ENCODE measurements at places on chromosomes 6 and 20.

GRCh38 chr6:15137086-15137485 is 108.8 kb upstream of the JARID2 start:
- DNase-seq: no peak

GRCh38 chr6:143726015-143726647 is 48.4 kb downstream of the PHACTR2 start:
- DNase-seq: no peak

DNA sequence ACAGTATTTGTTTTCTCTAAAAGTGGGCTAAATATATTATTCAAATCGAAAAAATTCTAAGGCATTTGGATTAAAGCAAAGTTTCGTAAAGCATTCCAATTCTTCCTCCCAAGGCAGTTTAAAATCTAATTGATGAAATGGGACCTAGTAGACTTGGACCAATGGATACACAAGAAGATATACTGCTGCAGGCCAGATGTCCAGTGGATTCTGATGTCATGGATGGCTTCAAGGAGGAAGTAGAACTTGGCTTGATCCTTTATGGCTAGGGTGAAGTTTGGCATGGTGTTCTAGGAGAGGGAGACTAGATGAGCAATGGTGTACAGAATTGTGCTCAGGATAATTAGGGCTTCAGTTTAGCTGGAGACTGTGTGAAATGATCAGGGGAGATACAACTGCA is 559.5 kb upstream of the MMS22L start:
- DNase-seq: no peak

GRCh38 chr6:53517021-53517420 is 27.9 kb downstream of the GCLC start:
- no peak for DNase-seq

DNA sequence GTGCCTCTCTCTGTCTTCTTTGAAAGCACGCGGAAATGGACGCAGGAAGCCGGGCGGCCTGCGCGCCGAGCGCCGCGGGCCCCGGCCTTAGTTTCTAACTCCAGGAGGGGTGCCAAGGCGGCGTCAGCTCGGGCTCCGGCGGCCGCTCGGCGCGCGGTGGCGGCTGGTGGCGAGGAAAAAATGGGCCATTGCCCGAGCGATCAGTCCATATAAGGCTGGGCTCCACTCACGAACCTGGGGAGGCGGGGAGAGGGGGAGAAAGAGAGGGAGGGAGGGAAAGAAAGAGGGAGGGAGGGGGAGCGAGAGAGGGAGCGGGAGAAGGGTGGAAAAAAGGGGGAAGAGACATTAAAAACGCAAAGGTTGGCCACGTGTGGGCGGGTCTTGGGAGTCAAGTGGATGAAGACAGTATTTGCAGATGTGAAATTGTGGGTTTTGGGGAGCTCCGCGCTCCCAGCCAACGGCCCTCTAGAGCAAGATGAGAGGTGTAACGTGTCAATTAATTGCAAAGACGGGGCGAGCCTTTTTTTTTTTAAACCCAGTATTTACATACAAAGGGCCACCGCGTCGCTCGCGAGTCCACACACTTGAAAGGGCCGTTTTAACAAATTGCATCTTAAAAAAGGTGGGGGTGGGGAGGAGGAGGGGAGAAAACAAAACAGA is at the start of gene NKX2-2:
Gene NKX2-2, minus strand, starts transcription at position 184 of the 660 bp plus-strand sequence. CDS start 395 bp downstream, outside the sequence.
- DNase-seq: no peak

- DNase-seq: no peak
These were observed 7.4 kb downstream of the FOXO3 start for GRCh38 chr6:108568101-108568500.

DNA sequence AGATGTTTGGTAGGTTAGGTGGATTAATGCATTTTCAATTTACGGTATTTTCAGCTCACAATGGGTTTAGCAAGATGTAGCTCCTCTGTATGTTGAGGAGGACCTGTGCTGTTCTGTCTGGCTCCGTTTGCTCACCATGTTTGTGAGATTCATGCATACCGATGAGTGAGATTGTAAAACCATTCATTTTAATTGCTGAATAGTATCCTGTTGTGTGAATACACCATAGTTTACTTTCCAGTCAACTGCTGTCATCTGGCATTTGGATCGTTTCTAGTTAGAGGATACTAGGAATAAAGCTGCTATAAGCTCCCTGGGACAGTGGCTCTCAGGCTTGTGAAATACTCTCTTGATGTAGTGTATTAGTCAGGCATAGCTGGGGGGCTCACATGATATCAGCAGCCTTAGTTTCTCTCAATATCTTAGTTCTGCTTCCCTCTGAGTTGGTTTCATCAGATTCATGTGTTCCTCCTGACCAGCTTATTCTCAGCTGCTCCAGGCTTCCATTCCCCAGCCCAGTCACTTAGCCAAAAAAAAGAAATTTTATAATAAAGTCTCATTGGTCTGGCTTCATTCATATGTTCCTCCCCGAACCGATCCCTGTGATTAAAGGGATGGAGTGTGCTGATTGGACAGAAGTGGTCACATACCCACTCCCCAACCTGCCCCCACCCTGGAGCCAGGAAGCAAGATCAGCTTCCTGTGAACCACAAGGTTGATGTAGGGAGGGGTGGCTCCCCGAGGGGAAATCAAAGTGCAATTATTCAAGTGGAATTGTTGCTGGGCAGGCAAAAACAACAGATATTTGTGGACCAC is 10.9 kb upstream of the B4GALT5 start:
- DNase-seq: peak; percentile 54

DNA sequence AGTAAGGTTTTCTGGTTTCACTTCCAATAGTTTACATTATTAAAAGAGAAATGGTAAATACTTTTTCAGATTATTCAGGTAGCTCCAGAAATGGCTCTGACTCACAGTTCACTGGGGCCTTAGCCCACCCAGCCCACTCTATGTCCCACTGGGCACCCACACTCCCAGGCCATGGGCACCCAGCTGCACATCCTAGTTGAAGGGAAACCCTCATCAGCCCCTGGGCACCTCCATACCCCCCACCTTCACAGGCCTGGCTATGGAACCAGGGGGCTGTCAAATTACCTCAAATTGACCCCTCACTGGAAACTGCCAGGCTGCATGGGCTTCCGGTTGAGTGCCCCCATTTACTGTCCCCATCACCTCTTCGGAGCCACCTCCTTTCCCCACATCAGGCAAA is 51.5 kb downstream of the BMP7 start:
- no peak for DNase-seq

DNA sequence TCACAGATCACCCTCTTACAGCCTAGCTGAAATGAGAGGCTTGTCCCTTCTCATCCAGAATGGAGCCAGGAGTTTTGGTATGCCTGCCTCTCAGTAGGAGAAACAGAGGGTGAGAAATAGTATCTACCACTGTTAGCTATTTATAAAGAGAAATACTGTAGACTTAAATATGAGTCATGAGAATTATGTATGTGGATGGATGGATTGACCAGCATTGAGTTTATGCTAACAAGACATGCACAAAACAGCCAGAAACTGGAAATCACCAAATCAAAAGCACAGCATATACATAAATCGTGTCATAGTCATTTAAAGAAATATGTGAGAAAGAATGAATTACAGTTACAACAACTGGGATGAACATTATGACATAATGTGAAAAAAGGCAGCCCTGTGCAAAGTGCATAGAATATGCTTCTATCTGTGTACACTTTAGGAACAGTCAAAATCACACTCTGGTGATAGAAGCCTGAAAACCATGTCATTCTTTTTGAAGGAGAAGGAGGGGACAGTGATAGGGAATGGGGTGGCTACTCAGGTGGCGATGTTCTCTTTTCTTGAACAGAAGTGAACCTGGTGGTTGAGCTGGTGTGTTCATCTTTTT is 79.8 kb upstream of the KIF25 start:
- no peak for DNase-seq

- no peak for DNase-seq
These were observed 122.6 kb upstream of the MCHR2 start for GRCh38 chr6:100116411-100117194.

DNA sequence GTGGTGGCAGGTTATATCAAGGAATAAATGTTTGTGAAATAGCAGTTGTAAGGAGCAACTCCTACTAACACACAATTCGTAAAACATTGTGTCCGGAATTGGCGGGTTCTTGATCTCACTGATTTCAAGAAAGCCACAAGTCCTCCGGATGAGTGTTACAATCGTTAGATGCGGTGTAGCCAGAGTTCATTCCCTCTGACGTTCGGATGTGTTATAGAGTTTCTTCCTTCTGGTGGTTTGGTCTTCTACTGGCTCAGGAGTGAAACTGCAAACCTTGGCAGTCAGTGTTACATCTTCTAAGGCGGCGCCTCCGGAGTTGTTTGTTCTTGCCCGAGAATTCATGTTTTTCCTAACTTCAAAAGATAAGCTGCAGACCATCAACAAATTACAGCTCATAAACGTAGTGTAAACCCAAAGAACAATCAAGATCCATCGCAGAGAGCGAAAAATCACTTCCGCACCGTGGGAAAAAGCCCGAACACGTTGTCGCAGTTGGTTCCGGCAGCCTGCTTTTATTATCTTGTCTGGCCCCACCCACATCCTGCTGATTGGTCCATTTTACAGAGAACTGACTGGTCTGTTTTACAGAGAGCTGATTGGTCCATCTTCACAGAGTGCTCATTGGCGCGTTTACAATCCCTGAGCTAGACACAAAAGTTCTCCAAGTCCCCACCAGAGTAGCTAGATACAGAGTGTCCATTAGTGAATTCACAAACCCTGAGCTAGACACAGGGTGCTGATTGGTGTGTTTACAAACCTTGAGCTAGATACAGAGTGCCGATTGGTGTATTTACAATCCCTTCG is 58.2 kb downstream of the TRIM27 start:
- no peak for DNase-seq

- peak; percentile 38 for DNase-seq
These were observed 568 bp downstream of the CCDC170 start for GRCh38 chr6:151494235-151494935.

DNA sequence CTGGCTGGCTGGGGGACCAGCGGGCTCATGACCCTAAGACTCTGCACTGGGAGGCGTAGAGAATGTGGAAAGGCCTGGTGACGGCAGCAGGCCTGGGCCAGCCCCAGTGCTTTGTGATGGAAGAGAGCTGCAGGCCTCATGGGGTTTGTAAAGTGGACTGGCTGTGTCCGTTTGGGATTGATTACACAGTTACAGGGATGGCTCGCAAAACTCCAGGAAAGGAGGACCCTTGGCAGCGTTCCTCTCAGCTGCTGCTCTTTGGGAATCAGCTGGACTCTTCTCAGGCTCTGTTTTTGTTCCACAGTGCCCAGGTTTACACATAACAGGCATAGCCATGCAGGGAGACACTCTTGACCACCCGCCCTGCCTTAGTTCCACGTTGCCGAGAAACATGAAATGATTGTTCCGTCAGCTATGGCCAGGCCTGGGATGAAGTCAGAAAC is 89.0 kb downstream of the SLX4IP start:
- peak; percentile 70 for DNase-seq

DNA sequence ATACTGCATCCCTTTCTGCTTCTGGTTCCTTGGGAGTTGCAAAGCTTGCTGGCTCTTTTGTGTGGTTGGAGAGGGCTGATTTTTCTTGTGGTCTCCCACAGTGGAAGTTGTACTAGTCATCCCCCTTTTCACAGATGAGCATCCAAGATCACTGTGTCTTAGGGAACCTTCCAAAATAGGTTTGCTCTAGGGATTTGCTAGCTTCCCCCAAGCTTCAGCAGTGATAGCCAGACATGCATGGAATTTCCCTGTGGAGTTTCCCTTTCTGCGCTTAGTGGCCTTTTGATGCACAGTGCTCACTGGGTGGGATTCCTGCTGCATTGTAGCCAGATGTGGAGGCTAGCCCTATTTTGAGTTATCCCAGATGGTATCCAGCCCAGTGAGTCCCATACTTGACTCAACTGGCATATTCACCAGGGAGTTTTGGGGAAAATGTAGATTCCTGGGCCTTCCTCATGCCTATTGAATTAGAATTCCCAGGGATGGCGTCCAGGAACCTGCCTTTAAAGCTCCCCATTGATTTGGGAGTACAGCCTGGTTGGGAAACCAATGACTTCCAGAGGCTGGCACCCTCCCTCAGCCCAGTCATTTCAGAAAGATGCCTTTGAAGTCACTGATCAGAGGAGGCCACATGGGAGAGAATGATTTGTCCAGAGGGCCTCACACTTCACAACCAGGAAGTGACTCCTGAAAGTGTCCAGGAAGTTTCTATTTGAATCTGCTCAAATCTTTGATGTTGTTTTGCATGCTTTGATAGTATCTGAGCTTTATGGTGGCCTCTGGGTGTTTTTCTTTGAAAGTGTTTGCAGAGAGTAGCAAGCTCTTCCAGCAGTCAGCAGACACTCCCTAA is 25.9 kb downstream of the PPARD start:
- no peak for DNase-seq

DNA sequence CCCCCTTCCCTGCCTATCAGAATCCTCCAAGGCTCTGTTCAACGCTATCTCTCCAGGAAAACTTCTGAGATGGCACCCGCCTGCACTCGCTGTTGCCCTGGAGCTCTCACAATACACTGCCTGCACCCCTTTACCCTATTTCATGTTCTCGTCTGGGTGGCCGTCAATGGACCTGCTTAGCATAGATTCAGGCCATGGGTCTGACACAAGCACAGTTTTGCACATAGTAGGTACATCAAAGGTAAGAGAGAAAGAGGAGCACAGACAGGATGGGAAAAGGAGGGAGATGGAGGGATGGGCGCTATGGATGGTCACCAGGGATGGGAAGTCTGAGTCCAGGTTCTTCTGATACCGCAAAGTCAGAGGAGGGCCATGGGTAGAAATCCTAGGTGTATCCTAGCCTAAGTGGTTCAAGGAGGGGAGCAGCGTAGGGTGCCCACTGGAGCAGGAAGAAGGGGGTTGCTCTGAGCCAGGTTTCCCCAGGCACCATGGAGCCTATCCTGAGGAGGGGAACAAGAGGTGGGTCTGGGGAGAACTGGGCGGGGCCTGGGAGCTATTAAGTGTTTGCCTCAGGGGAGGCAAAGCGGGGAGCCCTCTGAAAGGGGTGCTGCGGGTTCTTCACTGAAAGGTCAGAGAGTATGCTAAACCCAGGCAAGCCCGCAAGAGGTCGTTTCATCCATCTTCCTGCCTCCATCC is 89.3 kb downstream of the MRPL14 start:
- no peak for DNase-seq

DNA sequence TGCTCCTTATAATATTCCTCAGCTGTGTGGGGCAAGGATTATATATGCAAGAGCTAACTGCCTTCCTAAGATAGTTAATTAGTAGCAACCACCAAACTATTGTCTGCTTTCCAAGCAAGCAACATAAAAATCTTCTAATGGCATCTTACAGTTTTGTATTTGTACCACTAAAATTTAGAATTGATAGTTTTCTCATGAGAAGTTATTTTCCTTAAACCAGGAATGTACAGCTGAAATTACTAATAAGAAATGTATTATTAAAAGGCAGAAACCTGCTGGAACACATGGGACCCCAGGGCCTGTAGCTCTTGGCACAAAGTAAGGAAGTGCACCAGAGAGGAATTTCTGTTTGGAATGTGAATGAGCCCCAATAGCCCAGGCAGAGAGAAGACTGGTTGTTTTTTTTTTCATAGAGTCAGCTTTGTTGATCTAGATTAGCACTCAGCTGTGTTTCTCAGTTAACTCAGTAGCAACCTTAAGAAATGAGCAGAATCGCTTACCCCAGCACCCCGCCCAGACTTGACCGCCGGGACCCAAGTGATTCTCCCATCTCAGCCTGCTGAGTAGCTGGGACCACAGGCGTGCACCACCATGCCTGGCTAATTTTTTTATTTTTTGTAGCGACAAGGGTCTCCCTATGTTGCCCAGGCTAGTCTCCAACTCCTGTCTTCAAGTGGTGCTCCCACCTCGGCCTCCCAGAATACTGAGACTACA is 2.6 kb downstream of the MGME1 start:
- DNase-seq: no peak

GRCh38 chr6:148179786-148180185 is 162.9 kb upstream of the SASH1 start:
- DNase-seq: no peak

GRCh38 chr6:399785-400534 is 8.4 kb downstream of the IRF4 start:
- DNase-seq: no peak

Measured in psoas muscle (tissue), 8 donors.